ENCODE measurements at places on chromosomes 5 and 9.

- no peak for DNase-seq
Measured at GRCh38 chr9:91354881-91355280, 6.8 kb downstream of the AUH start.

GRCh38 chr9:120303519-120303918 is 276.4 kb downstream of the CDK5RAP2 start:
- no peak for DNase-seq

- no peak for DNase-seq
Measured at GRCh38 chr5:130227699-130228098, 323.4 kb downstream of the CHSY3 start.

DNA sequence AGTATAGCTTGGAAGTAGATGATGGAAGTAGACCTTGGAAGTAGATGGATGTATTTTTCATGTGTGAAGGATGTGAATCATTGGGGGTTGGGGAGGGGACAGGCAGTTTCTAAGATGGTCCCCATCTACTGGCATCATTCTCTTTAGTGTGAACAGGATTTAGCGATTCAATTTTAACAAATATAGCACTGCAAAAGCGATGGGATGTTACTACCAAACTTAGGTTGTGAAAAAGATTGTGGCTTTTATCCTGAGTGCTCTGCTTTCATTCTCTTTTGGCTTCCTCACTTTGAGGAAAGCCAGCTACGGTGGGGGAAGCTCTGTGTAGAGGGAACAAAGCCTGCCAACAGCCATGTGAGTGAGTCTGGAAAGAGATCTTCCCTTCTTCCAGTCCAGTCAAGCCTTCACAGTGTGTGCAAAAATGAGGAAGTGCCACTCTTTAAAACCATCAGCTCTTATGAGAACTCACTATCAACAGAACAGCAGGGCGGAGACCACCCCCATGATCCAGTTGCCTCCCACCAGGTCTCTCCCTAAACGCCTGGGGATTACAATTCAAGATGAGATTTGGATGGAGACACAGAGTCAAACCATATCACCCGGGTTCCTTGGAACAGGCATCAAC is 441.4 kb downstream of the SH3GL2 start:
- no peak for DNase-seq

- DNase-seq = no peak
Measured at GRCh38 chr9:105854026-105854782, 159.9 kb downstream of the TMEM38B start.

GRCh38 chr9:77769246-77769645 is 121.1 kb upstream of the GNA14 start:
- DNase-seq = no peak

DNA sequence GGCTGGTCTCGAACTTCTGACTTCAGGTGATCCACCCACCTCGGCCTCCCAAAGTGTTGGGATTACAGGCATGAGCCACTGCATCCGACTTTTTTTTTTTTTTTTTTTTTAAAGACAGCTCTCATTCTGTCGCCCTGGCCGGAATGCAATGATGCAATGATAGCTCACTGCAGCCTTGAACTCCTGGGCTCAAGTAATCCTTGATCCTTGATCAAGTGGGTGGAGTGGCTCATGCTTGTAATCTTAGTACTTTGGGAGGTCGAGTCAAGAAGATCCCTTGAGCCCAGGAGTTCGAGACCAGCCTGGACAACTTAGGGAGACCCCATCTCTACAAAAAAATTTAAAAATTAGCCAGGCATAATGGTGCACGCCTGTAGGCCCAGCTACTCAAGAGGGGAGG is 8.1 kb downstream of the SEC24A start:
- DNase-seq = no peak

GRCh38 chr5:168424594-168425323 is 61.5 kb upstream of the RARS1 start:
- DNase-seq = no peak

GRCh38 chr5:103060424-103060954 is 59.4 kb downstream of the GIN1 start:
- no peak for DNase-seq

DNA sequence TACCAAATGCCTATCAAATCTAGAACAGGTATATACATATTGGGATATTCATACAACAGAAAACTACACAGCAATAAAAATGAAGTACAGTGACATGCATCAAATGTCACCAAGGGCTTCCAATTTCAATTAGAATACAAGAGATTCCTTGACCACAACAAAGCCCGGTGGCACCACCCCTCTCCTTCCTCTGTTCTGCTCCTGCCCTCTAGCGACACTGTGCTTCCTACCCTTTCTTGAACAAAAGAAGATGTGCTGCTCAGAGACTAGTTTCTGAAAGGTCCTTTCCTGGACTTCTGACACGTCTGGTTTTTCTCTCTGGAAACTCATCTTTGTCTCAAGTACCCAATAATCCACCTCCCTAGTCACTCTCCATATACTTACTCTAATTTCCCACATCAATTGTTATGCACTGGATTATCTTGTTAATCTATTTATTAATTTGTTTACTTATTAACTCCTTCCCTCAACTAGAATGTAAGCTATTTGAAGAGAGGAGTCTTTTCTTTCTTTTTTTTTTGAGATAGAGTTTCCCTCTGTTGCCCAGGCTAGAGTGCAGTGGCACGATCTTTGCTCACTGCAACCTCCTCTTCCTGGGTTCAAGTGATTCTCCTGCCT is 70.4 kb upstream of the CTSV start:
- DNase-seq = no peak

DNA sequence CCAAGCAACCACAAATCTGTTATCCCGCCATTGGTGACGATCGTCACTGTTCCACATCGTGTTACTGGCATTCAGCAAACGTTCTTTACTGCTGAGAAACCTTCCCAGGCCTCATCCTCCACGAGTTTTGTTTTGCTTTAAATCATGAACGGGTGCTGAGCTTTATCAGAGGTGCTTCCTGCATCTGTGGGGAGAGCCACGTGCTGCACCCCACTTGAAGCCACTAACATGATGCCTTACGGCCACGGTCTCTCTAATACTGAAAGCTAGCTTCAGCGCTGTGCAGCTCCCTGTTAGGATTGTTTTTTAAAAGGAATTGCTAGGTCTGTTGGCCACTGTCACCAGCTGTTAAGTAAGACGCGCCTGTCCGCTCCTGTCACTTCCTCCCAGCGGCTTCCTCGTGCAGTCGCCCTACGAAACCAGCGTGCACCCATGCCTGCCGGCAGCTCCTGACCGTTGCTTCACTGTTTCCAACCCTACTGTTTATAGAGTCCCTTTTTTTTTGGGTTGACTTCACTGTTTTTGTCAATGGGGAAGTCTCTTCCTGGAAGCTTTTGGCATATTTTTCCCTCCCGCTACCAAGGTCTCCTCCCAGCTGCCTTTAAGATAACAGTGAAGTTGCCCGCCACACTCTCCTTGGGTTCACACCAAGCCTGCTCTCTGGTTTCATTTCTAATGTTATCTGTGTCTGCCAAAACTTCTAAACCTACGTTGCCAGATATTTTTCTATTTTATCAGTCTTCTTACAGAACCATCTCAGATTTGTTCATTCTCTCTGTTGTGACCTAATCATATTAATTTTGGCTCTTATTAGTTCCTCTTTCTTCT is 20.3 kb downstream of the LPCAT1 start:
- no peak for DNase-seq

DNA sequence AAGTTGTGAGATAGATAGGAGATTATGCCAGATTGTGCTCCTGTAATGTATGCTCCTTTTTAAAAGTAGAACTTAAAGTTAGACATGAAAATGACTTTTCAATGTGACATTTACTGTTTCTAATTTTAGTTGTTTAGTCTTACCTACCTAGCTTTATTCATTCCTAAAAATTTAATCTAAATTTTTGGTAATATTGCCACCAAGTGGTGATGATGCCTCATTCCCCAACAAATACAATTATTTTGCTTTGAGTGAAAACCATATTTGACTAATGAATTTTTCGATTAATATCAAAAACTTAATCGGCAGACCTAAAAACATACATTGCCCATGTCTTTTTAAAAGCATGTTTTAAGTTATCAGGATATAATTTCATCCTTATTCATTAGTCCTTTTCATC is 25.6 kb downstream of the PPWD1 start:
- DNase-seq = no peak

DNA sequence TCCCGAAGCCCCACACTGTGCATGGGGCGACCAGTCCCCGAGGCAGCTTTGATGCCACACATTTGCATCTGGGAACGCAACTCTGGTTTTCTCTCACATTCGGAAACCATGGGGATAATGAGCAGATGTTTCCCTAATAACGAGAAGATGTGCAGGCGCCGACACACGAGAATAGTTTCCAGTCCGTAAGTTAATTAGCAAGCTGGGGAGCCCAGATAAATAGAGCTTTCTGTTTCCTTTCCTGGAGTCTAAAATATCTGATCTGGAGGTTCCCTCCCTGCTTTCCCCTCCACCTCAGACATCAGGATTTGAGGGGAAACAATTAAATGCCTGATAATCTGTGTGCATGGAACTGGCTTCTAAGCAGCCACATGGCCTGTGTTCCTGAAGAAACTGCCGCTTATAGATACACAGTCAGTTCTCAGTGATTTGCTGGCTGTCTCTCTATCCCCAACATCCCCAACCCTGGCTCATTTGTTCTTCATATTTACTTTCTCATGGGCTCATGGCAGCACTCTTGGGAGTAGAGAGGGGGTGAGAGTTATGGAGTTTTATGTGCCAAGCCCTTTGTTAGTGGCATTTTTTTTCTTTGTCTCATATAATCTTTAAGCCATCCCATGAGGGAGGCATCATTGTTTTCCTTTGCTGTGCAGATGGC is 62.8 kb downstream of the PDZD2 start:
- DNase-seq = no peak

GRCh38 chr5:91255396-91256141 is 127.5 kb downstream of the ARRDC3 start:
- no peak for DNase-seq

GRCh38 chr9:38256461-38256860 is 136.0 kb upstream of the ALDH1B1 start:
- DNase-seq = no peak

DNA sequence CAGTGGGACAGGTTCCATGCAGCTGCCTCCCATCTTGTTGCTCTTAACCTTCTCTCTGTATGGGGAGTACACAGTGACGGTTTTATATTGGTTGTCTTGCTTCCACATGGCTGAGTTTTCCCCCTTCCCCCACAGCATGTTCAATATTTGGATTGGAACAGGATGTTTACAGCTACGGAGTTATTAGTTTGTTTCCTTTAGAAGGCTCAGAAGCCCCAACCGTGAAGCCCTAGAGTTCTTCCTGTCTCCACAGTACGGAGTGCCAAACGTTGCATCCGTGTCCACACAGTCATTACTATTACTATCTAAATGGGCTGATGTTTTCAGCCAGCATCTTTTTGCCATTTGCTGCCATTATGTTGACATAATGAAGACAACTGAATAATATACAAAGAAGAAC is 277.5 kb downstream of the MARCHF11 start:
- no peak for DNase-seq

DNA sequence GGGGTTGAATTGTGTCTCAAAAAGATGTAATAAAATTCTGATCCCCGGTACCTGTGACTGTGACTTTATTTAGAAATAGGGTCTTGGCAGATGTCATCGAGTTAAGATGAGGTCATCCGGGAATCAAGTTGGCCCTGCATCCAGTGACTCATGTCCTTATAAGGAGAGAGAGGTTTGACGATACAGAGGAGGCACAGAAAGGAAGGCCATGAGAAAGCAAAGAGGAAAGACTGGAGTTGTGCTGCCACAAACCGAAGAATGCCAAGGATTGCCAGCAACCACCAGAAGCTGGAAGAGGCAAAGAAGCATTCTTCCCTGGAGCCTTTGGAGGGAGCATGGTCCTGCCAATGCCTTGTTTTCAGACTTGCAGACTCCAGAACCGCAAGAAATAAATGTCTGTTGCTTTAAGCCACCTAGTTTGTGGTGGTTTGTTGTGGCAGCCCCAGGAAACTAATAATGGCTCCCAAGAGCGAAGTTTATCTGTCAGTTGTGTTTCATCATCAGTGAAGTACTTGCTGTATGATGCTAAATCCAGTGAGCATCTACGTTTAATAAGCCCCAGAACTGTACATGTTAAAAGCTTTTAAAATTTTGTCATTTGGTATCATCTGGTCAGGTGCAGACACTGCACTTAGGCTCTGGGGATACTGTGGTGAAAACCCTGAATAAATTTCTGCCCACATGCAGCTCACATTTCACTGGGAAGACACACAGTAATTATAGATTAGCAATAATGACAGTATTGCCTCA is 114.8 kb downstream of the TLE4 start:
- DNase-seq = no peak

- DNase-seq = no peak
Measured at GRCh38 chr9:4519604-4520003, 29.3 kb downstream of the SLC1A1 start.

GRCh38 chr5:131384616-131385214 is 120.9 kb downstream of the CDC42SE2 start:
- DNase-seq = no peak

GRCh38 chr9:125919565-125919964 is 172.4 kb downstream of the PBX3 start:
- no peak for DNase-seq

DNA sequence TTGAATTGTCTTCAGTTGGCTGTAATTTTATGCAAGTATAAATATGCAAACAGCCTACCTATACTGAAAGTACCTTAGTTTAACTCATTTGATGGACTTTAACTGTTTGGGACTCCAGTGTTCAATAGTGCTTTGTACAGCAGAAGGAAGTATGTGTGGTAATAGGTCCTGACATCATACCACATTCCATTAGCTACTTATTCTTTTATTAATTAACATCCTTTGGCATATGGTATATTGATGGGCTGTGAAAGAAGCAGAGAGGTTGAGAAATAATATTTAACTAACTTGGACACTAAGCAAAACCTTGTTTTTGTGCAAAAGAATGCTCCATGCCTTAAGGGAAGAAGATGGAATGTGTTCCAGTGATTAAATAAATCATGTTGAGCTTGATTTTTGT is 97.6 kb upstream of the SEMA6A start:
- no peak for DNase-seq

- DNase-seq = no peak
Measured at GRCh38 chr9:137194909-137195308, 5.6 kb downstream of the TPRN start.

GRCh38 chr5:39489263-39489662 is 64.5 kb upstream of the DAB2 start:
- no peak for DNase-seq

GRCh38 chr9:17462869-17463464 is 115.9 kb upstream of the SH3GL2 start:
- no peak for DNase-seq

DNA sequence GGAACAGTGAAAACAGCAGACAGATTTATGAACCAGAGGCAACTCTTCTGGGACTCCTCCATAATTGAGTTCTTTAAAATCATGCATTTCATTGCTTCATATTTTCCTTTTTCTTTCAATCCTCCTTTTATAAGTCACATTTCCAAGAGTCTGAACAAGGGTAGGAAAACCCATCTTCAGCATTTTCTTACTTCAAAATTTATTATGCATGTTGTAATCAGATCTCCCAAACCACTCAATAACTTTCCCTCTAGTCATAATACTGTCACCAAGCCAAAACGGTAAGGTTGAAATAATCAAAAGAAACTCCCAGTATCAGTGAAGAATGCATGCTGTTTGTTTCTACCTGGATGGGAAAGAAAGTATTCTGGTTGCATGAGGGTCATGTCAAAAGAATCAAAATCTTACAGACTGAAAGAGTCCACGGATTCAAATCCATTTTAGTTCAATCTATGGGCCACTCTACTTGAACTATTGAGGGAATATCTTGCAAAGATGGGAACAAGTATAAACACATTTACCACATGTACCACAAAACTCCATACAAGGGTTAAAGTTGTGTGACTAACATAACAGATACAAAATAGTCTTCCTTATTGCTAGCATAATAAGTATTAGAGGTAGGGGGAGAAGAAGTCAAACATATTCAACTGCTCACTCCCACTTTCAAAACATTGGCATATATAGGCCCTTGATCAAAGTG is 797.3 kb downstream of the MAT2B start:
- no peak for DNase-seq

All from stimulated activated CD8-positive, alpha-beta memory T cell treated with anti-CD3 and anti-CD28 coated beads, Interleukin-4, amount 100 ng/mL, for 1 hour (primary cell).